Activated naive CD4-positive, alpha-beta T cell treated with anti-CD3 and anti-CD28 coated beads for 36 hours (primary cell): ENCODE measurements at places on chromosomes 2 and 18. TPM values are rescaled to one million over a fixed set of nuclear protein-coding genes. Genes with fewer than 3 reads are reported as not detected.

DNA sequence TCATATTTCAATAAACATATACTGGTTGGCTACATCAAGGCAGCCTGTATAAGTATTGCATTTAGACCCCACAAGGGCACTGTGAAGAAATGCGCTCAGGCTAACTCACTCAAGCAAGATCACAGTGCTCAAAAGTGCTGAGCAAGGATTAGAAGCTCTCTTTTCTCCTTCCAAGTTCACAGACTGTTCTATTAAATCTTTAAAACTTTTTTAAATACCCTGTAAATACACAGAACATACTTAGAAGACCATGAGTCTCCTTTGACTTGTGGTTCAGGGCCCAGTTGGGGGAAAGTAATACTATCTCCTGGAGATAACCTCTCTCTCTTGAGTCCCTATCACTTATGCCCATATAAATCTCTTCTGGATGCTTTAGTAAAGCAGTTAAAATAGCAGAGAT lies 152.9 kb downstream of the SP3 start:
- H3K36me3 ChIP-seq = no peaks in the 10 kb centered on the region
- H3K4me1 ChIP-seq = no peaks in the 10 kb centered on the region
- H3K4me3 ChIP-seq = no peak overlapping the region
- H3K27me3 ChIP-seq = peaks cover 5% of the 10 kb centered on the region
- DNase-seq = no peak

- peak overlapping the region; percentile 78 for H3K27ac ChIP-seq
- DNase-seq = no peak
- no peak overlapping the region for H3K4me3 ChIP-seq
- no peaks in the 10 kb centered on the region for H3K27me3 ChIP-seq
- peaks cover 48% of the 10 kb centered on the region for H3K4me1 ChIP-seq
- peaks cover 8% of the 10 kb centered on the region for H3K36me3 ChIP-seq
These were observed 34.2 kb downstream of the RAB10 start for GRCh38 chr2:26067980-26068507.

- DNase-seq = peak; percentile 1
- H3K4me1 ChIP-seq = no peaks in the 10 kb centered on the region
These were observed 13.2 kb upstream of the ATP6V1B1 start for GRCh38 chr2:70922235-70923234.

DNA sequence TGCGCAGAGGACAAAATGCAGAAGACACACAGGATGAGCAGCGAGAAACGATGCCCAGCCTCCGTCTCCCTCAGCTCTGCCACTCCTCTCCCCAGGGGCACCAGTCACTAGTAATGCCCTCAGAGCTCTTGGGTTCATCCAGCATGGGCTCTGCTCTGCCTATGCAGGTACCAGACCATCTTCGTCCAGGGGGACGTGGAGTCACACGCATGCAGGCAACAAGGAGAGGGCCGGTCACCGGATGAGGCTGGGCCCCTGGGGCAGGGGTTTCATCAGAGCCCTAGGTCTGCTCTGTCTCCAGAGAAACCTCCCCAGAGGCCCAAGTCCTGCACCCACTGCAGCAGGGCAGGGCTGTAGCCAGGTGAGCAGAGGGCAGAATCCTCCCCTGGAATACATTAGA lies 23.9 kb downstream of the RAB31 start:
- no peak for DNase-seq
- peaks cover 19% of the 10 kb centered on the region for H3K27me3 ChIP-seq

The REG3A gene
- not detected for total RNA-seq
